ENCODE measurements at places on chromosomes 11 and 22.

GRCh38 chr11:117528097-117528721 is 200.6 kb downstream of the CEP164 start:
- DNase-seq = no peak

- DNase-seq = no peak
These were observed 10.2 kb downstream of the ZC3H7B start for GRCh38 chr22:41311487-41311886.

DNA sequence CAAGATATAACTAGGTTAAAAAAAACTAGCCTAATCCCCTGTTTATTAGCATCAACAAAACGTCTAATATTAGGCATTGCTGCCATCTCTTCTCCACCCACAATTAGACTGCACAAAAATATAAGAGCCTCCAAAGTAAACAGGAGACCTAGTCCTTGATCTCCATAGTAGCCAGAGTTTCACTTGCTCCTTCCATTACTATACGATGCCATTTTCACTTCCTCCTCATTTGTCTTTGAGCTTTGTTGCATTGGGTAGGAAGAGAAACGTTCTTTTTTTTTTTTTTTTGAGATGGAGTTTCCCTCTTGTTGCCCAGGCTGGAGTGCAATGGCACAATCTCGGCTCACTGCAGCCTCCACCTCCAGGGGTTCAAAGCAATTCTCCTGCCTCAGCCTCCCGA is 42.3 kb upstream of the RDX start:
- no peak for DNase-seq

GRCh38 chr11:94186342-94187203 is 57.9 kb downstream of the PANX1 start:
- no peak for DNase-seq

GRCh38 chr11:98227278-98227677 is 793.5 kb upstream of the CNTN5 start:
- DNase-seq = no peak

All from activated CD4-positive, alpha-beta T cell treated with anti-CD3 and anti-CD28 coated beads, Interleukin-2, amount 50 U/mL, for 1 hour (primary cell).